ENCODE measurements at places on chromosomes 12 and 14.

GRCh38 chr12:96698965-96699364 is 208.1 kb upstream of the NEDD1 start:
- DNase-seq = no peak

GRCh38 chr14:37874429-37875109 is 279.1 kb downstream of the TTC6 start:
- DNase-seq = peak; percentile 29

- DNase-seq = no peak
Observed at GRCh38 chr14:100375266-100375962, 52.3 kb downstream of the SLC25A47 start.

DNA sequence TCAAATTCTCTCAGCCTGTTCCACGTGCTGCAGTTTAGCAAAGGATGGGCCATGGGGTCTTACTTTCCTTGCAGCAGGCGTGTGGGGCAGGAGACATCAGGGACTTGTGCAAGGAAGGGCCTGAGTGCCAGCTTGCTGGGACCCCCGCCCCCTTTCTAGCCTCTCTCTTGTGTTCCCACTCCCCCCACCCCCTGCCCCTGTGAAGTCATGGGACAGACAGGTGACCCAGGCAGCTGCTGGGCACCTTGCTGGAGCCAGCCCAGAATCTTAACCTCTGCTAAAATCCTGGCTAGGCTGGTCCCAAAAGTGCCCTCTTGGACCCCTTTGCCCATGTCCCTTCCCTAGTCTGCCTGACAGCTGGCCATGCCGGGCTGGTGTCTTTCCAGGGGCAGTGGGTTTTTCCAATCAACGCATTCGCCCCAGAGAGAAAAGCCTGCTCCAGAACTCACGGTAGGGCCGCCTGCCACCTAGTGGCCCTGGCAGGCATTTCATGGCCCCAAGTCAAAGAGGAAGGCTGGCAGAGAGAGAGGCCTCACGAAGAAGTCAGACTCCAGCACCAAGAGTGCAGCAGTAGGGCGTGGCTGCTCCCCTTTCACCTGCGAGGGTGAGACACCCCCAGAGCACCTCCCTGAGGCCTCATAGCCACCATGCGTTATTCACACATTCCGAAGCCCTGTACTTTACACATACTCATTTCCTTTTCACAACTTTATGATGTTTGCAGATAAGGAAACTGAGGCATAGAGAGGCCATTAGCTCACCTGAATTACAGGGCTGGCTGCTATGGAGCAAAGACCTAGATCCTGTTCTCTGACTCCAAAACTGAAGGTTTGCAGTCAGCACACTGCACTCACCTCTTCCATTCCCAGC is 67.4 kb downstream of the LGMN start:
- peak; percentile 58 for DNase-seq

- no peak for DNase-seq
Observed at GRCh38 chr14:61575126-61575525, 120.2 kb upstream of the HIF1A start.

DNA sequence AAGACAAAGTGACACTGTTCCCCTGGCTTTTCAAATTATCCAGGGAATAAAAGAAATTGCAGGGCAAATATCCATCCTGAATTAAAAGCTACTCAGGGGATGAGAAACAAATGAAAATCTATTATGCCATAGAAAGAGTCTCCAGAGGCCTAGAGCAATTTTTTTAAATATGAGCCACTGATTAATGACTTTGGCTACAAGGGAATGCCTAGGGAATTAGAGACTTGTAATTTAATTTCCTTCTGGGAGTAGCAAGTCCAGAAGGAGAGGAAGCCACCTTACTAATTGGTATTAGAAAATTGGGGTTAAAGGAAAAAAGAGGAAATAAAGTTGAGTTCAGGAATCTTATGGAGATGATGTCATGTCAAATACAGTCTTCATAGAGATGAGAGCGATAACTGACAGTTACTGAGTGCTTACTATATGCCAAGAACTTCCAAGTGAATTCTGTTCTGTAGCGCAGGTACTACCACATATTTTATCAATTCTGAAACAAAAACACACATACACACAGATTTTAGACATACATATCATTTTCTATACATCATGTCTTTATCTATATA is 304.4 kb downstream of the DUSP6 start:
- DNase-seq = no peak

DNA sequence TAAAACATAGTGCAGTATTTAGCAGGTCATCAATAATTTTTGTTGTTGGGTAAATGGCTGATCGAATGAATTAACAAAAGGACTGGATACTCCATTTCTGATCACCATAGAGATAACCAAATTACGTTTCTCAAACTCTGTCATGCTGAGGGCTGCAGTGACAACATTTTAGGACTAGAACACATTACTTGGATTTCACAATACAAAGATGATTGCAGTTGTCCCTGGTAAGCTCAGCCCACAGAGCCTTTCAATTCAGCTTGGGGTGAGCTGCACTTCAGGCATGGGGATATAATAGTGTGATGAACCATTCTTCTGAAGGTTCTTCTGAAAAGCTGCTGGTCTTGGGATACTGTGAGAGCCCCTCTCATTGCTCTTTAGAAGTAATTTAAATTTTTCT is 74.3 kb downstream of the FAR2 start:
- no peak for DNase-seq

DNA sequence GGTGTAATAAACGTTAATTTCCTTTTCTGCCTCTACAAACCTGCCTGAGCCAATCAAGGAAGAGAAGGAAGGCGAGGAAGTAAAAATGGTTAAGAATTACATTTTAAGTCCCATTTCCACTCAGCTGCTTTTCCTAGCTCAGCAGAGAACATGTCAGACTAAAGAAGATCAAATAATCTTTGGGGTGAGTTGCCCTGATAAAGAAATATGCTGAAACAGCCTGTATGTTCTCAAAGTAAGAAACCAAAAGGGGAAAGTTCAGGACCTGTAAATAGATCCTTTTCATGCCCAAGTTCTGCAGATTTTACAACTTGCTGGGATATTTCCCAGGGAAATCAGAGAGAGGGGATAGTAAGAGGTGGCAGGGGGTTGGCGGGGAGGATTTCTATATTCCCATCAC is 55.5 kb downstream of the PHLDA1 start:
- no peak for DNase-seq

Measured in stimulated activated CD4-positive, alpha-beta T cell treated with anti-CD3 and anti-CD28 coated beads, Interleukin-1b, Interleukin-23, amount 100 ng/mL, for 1 hour (primary cell).